ENCODE measurements at places on chromosomes 2 and 18.

DNA sequence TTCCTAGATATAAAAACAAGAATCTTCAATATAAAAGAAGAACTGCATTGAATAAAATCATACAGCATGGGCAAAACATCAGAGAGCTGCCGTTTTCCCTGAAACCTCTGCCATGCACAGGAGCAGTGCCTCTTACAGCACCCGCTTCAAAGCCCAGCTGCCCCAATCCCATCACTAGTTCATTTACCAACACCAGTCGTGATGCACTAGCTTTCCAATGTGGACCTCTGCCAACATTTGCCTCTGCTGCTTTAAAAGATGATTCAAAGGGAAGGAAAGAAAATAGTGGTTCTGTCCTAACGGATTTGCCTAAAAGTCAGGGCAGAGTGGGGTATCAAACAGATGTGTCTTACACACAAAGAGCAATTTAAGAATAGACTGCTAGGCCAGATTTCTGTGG lies 43.4 kb upstream of the AP1S3 start:
- no peak for DNase-seq

GRCh38 chr2:148756292-148756975 lies 111.9 kb downstream of the EPC2 start:
- DNase-seq, result no peak

DNA sequence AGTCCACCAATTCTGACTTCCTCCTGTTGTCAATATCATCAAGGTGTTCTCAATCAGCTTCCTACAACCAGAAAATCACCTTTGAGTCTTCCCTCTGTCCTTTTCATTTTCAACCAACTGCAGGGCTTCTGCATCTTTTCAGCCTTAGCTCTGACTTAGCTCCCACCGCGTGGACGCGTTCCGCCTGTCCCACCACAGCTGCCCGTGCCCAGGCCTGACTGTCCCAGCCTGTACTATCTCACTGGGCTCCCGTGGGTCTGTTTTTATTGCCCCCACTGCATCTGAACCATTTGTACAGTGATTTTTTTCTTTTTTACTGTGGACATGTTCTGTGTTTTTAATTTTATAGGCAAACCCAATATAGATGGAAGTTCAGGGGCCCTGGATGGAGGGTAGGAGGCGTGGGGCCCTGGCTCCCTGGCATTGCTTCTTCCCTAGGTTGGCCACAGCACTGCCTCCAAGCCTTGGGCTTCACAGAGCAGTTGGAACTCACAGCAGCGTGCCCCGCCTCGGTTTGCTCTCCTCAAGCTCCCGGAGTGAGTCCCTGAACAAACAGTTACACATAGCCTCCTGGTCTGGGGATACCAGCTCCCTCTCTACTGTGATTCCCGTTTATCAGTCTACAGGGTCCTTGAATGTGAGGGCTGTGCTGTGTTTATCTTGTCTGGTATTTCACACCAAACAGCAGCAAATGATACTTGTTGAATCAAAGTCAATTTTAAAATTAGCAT lies 280.6 kb upstream of the PXDN start:
- no peak for DNase-seq

DNA sequence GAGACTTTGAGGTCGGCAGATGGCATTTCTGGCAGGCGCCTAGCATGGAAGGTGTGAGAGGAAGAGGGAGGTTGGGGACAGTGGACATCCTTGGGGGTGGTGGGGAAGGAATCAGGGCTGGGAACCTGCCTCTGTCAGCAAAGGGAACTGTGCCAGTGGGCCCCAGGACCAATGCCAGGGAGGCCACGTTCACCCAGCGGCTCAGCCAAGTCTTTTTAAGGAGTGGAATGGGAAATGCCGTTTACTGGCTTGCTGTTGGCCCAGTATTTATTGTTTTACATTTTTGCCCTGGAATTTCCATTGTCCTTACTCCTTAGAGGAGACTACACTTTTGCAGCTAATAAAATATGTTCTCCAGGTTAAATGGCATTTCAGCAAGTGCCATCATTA lies 135.2 kb downstream of the MCFD2 start:
- DNase-seq, result no peak

DNA sequence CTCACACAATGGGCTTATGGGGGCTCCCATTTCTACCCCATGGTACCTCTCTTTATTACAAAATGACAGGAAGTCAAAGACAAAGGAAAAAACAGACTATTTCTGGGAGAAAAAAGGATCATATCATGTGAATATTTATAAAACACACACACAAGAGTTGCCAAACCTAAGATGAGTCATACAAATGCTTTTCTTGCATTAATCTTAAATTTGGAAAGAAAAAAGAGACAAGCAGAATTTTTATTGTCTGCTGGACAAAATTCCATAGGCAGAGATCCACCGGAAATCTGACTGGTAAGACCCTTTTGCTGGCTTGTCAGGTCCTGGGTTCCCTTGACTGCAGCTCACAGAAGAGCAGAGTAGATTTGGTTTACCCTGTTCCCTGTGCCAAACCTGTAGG lies 1732.3 kb upstream of the PIK3C3 start:
- no peak for DNase-seq

DNA sequence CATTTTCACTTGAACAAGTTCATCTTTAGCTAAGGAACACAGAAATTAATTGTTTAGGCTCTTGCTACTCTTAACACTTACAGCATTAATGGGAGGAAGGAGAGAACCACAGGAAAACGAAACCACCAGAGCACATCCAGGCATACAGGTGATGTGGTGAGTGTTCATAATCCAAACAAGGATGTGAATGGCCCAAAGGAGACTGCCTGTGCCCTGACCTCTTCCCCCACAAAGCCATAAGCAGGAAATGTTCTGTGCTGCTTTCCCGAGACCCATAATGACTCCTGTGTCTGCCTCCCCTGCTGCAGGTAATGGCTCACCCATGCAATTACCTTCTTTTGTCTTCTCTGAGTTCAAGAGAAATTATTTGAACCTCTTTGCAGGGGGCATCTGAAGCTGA lies 295.9 kb upstream of the LINC00305 start:
- no peak for DNase-seq

GRCh38 chr2:28401411-28401810 lies 8.8 kb downstream of the FOSL2 start:
- DNase-seq, result no peak

Measured in smooth muscle cell of the brain vasculature (primary cell).